ENCODE measurements at places on chromosomes 13 and 19. TPM values are rescaled to one million over a fixed set of nuclear protein-coding genes. Genes with fewer than 3 reads are reported as not detected.

GRCh38 chr13:96898212-96898611 lies 96.1 kb downstream of the OXGR1 start:
- no peak for DNase-seq

DNA sequence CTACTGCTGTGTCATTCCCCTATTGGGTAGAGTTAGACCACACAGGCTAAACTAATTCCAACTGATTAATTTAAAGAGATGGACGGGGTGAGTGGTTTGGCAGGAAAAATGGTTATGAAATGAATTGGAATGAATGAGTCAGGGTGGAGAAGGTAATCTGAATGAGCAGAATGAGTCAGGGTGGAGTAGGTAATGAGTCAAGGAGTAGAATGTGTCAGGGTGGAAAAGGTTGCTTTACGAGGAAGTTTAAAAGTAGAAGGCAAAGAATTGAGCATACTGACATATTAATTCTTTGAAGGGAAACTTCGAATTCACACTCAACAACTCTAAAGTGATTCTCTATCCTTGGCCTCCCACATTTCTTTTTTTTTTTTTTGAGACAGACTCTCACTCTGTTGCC lies 12.7 kb upstream of the ZNF121 start:
- peak; percentile 30 for DNase-seq

GRCh38 chr13:50745542-50746115 lies 97.9 kb downstream of the DLEU7 start:
- DNase-seq, result no peak

DNA sequence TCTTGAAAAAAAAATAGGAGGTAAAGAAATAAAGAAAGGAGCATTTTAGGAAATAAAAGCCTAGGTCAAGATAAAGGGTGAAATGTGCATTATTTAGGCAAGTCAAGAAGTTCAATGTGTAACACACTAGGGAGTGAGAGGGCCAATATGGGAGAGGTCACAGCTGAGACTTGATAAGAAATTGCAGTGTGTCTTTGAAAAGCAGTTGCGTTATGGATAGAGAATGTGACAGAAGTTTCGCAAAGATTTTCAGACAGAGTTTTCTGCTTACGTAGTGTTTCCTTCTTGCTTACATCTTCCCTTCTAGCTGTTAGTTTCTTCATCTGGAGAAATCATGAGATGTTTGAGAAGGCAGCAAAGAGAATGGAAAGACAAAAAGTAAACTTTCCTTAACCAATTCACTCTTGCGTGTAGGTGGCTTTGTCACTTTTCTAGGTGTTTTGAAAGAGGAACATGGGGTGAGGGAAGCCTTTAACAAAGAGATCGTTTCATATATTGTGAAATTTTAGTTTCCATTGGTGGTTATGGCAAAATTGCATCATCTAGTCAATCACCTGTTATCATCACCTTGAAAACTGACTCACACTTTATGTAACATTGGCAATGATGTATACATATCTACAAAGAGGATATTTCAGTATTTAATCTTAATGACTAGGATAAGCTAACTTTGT lies 975.5 kb downstream of the OLFM4 start:
- DNase-seq, result no peak

GRCh38 chr13:99614465-99614885 lies 113.2 kb downstream of the TM9SF2 start:
- peak; percentile 51 for DNase-seq

DNA sequence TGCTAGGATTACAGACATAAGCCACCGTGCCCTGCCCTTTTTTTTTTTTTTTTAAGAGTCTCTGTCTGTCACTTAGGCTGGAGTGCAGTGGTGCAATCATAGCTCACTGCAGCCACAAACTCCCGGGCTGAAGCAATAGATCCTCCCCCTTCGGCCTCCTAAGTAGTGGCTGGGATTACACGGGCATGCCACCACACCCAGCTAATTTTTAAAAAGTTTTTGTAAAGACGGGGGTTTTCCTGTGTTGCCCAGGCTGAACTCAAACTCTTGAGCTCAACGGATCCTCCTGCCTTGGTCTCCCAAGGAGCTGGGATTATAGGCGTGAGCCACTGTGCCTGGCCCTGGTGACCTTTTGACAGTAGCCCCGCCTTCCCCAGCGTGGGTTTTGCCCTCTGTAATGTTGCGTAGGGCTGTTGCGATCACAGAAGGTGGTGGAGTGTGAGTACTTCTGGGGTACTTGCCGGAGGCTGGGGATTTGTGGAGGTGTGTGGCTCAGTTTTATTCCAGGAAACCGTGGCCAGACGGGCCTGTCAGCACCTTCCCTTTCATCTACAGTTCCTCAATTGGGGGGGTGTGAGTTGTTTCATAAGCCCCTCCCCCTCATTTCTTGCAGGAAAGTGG lies 11.6 kb upstream of the RETN start:
- DNase-seq, result no peak

GRCh38 chr19:47598407-47599349 lies 10.3 kb upstream of the BICRA start:
- DNase-seq, result peak; percentile 97

GRCh38 chr19:17370026-17370587 lies 7.0 kb downstream of the PLVAP start:
- DNase-seq, result no peak

RXFP2 gene
- total RNA-seq, result not detected

TUBA3C gene
- total RNA-seq, result not detected

KIR2DL4 gene
- not detected for total RNA-seq

NPAS1 gene
- total RNA-seq, result 0.52 TPM

CYP4F12 gene
- total RNA-seq, result not detected

LRRC8E gene
- 14.8 TPM for total RNA-seq

PSG6 gene
- not detected for total RNA-seq

All from renal cortical epithelial cell (primary cell).